Posterior cingulate gyrus (tissue), 11 donors: ENCODE measurements at places on chromosomes 7 and 10.

DNA sequence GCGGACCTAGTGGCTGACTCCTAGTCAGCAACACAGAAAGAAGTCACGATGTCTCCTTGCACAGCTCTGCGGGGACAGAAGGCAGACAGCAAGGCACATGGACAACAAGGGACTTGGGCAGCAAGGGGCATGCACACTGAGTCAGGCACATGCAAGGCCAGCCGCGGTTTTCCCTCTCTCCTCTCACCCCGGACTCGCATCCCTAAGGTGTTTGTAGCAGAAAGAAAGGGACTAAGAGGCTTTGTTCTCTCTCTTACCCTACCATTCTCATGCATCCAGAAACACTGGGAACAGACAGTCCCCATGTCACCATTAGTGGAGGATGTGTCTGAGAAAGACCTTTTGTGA is 193.3 kb upstream of the PHF14 start:
- DNase-seq: no peak

GRCh38 chr7:13416071-13416470 is 573.4 kb downstream of the ETV1 start:
- DNase-seq: no peak

GRCh38 chr10:128912568-128913311 is 554.3 kb upstream of the MGMT start:
- DNase-seq: no peak

DNA sequence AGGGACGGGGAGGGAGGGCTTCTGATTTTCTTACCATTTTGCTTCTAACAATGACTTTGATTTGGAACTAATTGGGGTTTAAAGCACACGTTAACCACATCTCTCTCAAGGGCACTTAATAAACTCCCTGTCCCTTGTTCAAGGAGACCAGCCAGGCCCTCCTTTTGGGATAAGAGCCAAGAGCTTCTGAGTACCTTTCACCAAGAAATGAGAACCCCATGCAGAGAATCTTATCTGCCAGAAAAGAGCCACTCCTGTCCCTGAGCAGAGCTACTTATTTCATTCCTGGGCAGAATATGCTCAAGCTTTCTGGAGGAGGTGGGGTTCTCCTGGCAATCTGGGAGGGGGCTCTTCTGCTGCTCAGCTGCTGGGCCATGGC is 574.6 kb downstream of the GALNT17 start:
- no peak for DNase-seq

DNA sequence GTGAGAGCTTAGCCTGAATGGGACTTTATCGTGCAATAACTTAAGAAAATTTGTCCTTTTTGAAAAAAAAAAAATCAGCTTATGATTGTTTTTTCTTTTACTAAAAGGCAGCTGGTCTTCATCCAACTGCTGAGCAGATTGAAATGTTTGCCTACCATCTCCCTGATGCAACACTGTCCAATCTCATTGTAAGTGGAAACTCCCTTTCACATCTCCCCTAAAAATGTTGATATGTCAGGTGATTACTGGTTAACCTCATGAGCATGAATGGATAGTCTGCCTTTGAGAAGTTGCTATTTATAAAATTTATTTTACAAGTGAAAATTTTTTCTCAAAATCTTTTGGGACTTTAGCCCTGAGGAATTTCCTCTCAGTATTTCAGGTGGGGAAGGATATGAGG is 17.8 kb upstream of the HKDC1 start:
- DNase-seq: no peak

GRCh38 chr10:116657863-116658551 is 37.3 kb downstream of the PNLIPRP2 start:
- no peak for DNase-seq

DNA sequence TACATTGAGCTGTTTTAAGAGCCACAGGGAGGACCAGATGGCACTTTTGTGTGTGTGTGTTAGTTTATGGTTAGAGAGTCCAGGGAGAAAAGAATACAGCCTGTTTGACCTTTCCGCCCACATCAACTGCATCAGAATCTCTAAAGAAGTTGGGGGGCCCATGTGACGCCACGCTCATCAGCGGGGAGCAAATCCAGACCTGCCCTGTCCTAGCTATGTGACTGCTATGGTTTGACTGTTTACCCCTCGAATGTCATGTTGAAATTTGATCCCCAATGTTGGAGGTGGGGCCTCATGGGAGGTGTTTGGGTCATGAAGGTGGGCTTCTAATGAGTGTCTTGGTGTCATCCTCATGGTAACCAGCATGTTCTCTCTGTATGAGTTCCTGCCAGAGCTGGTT is 128.0 kb downstream of the ADRA2A start:
- DNase-seq: no peak
